Stimulated activated CD8-positive, alpha-beta memory T cell treated with anti-CD3 and anti-CD28 coated beads, Interleukin-2, amount 100 ng/mL, for 1 hour (primary cell): ENCODE measurements at places on chromosomes 5 and 9.

- no peak for DNase-seq
Observed at GRCh38 chr5:87827539-87827938, 414.8 kb upstream of the CCNH start.

- DNase-seq, result no peak
Observed at GRCh38 chr5:132478366-132478871, 12.2 kb downstream of the IRF1 start.

DNA sequence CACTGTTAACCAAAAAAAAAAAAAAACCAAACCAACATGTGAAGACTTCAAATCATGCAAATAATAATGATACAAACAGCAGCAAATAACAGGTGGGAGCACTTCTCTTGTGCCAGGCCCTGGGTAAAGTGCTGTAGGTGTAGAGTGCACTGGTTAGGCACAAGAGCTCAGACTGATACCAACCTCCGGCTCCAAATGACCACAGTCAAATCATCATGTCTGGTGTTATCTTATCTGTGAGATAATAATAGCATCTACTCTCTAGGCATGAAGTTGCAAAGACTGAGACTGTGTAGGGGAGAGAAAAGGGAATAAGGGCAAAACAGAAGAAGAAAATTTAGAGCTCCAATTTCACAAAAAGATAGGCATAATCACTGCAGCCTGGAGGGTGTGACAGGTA, 159.5 kb downstream of the ARL15 start:
- DNase-seq, result no peak

- no peak for DNase-seq
Observed at GRCh38 chr5:133861161-133861737, 107.2 kb downstream of the C5orf15 start.

- no peak for DNase-seq
Observed at GRCh38 chr9:124348831-124349230, 66.4 kb downstream of the PSMB7 start.

GRCh38 chr5:159202151-159202550, 7.2 kb downstream of the RNF145 start:
- no peak for DNase-seq

DNA sequence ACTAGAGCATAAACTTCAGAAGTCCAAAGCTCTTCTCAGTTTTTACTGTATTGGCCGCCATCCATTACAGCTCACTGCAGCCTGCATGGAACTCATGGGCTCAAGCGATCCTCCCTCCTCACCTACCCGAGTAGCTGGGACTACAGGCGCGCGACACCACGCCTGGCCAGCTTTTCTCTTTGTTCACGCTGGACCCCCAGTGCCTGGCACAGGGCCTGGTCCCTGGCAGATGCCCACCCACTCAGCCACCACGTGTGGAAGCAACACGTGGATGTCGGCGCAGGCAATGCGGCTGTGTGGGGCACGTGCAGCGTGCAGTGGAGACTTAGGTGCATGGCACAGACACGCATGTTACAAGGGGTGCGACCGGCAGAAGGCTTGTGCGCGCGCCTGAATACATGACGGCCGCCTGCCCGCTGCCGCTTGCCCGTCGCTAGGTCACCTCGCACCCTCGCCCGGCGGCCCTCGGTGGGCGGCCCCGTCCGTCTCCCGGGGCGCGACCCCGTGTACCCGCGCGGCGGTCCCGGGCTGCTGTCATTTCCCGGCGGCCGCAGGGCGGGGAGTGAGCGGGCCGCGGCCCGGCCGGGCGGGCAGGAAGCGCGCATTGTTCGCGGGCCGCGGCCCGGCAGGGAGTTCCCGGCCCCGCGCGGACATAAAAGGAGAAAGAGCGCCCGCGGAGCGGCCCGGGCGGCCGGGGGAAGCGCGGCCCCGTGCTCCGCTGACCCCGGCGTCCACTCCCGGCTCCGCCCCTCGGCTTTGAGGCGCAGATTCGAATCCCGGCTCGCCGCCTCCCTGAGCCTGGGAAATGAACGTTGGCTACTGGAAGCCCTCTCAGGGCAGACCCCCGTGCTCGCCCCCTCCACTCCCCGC, 24.1 kb upstream of the PTGS1 start:
- DNase-seq, result no peak

- no peak for DNase-seq
Observed at GRCh38 chr9:79769476-79770275, 197.9 kb downstream of the TLE4 start.

- no peak for DNase-seq
Observed at GRCh38 chr9:127968042-127968441, 12.7 kb downstream of the EEIG1 start.

DNA sequence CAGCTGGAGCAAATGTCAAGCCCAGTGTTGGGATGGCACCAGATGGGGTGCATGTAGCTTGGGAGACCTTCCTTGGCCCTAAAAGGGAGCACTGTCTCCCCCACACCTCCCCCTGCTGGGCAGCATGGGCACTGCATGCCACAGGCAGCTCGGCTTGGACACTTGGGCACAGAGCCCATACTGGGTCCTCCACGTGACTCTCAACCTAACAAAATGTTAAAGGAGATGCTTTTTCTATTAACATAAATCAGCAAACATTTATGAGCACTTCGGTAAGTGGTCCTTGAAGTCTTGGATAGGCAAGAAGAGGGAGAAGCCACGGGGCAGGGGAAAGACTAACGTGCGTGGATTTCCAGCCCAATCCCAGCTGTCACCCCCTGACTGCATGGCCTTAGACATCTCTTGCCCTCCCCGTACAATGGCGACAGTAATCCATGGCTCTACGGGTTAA, 23.9 kb upstream of the MAPK9 start:
- peak; percentile 60 for DNase-seq

GRCh38 chr9:136107155-136107952, 11.3 kb downstream of the TMEM250 start:
- peak; percentile 29 for DNase-seq
